ENCODE measurements at places on chromosomes 6 and 20.

- no peak for DNase-seq
Observed at GRCh38 chr6:129207832-129208231, 324.9 kb downstream of the LAMA2 start.

DNA sequence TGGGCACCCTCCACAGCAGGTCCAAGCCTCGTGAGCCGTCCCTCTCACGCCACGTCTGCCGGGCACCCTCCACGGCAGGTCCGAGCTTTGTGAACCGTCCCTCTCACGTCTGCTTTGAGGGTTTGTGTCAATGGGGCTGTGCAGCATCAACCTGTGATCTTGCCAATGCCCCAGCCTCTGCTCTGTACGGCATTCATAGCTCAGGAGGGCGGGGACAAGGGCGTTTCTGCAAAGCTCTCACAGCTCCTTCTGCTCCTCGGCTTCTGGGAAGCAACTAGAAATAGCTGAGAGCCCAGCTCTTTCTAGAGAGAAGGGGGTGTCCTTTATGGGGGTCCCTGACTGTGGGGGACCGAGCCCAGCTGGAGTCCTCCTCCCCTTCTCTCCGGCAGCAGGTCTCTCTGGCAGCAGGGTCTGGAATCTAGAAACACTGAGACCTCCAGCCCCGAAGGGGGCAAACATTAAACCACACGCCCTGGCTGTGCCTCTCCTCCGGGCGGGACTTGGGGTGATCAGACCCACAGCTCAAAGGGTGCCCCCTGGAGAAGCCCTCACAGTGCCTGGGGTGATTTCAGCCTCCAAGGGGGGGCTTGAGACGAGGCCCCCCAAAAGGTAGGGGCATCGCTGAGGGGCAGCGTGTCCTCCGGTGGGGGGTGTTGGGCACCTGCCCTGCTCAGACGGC is 41.2 kb upstream of the CHRNA4 start:
- DNase-seq, result no peak

GRCh38 chr6:41589636-41590622 is 43.7 kb downstream of the FOXP4 start:
- no peak for DNase-seq

DNA sequence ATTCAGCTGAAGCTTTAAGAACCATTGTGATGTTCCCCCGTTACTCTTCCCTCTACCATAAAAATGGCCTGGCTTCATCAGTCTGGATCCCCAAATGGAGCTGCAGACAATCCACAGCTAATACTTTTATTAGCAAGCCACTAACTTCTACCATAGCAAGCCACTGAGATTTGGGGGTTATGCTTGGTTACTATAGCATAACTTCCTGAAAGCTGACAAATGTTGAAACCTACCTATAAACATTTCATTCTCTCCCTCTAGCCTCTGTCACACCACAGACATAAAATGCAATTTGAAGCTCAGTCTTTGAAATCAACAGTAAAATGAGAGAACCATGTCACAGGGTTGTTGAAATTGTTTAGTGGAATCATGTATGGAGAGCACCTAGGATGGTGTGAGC is 3.0 kb upstream of the HTR1E start:
- no peak for DNase-seq

DNA sequence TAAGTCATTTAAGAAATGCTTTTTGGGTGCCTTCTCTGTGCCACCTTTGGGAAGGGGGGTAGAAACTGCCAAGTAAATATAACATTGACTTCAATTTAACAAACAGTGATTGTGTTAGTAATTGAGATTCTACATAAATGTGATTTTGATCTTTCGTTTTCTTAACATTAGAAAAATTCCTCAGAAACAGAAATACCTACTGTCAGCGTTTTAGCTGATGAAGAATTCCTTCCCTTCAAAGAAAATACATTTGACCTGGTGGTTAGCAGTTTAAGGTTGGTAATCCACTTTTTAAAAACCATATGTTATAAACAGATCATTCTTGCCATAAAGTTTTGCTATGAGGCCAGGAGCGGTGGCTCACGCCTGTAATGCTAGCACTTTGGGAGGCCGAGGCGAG is 9.8 kb downstream of the NDUFAF5 start:
- no peak for DNase-seq

DNA sequence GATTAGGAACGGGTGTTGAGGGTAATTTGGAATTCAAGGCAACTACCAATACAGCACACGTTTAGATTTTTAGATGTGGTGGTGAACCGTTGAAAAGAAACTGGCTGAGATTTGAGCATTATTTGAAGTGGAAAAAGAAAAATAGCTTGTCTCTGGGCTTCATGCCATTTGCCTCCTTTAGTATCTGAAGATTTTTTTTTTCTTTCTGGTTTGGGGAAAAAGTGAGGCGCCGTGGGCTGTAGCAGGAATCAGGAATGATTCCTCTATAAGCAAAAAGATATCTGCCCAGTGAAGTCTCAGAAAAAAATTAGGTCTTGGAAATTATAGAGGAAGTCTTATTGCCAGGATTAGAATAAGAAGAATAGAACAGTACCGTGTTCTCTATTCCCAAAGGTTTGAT is 88.5 kb downstream of the RPS12 start:
- DNase-seq, result no peak

DNA sequence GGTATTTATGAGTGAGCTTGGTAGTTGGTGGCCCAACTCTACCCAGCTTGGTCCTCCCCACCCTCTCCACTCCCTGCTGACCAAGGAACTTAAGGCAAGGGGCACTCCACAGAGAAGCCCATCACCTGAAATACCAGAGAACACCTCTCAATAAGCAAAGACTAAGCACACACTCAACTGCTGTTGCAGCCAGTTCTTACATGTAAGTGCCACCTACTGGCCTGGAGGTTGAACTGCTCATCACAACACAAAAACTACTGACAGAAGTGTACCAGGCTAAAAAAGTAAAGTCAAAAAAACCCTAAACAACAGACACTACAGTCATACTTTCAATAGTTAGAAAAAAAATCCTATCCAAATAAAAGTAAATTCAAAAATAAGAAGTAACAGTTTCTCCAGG is 146.2 kb downstream of the FAM83B start:
- DNase-seq, result no peak

DNA sequence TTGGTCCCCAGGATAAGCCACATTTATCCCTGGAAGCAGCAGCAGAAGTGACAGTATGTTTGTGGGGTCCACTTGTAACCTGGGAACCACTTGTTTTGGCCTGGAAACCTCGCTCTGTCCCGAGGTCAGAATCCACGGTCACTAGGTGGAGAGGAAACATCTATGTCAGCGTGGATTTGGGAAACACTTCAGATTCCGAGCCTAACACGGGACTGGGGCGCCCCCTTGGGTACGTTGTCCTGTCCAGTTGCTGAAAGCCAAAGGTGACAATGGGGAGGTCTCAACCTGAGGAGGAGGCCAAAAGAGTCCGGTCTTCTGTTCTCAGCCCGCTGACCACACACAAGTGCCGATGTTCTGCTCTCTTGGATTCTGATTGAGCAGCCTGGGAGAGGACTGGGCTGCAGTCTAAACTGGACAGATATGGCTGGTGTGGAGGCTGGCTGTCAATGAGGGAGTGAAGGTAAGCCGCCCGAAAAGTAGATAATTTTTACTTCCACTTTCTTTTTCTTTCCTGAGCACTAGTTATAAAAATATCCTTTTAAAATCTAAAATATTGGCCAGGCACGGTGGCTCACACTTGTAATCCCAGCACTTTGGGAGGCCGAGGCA is 4.9 kb upstream of the ZFP57 start:
- DNase-seq, result no peak
